WTC11 (cell line): ENCODE measurements at places on chromosomes 12 and 14.

DNA sequence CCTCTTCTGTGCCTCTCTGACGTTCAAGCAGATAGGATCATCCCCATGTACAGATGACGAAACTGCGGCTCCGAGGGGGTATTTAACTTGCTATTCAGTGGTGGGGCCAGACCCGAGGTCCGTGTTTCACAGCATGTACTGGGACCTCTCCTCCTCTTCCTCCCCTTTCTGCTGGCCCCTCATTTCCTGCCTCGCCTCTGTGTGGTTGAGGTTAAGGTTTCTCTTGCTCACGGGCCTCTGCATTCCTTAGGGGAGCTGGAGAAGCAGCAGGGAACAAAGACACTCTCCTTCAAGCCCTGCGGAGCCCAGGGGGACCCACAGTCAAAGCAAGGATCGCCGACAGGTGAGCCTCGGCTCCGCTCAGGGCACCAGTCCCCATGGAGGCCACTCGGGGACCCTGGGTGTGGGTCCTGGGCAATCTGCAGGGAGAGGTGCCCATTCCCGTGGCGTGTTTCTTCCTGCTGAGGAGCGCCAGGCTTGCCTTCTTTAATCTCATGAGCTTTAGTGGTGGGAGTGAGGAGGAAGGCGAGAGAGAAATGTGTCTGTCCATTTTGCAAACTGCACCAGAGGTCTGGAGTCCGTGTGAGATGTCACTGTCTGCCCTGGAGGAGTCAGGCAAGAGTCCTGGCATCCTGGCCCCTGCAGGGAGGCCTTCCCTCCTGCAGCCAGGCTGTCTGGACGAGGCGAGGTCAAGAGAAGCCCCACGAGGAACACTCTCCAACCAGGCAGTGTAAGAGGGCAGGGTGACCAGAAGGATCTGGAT, 45.0 kb downstream of the SLC6A12 start:
- DNase-seq = no peak

- DNase-seq = no peak
Observed at GRCh38 chr12:51388069-51388799, 3.0 kb downstream of the GALNT6 start.

- no peak for DNase-seq
Observed at GRCh38 chr12:59708484-59708883, 112.7 kb downstream of the SLC16A7 start.

- DNase-seq = no peak
Observed at GRCh38 chr12:121799156-121799841, 4.5 kb upstream of the SETD1B start.

DNA sequence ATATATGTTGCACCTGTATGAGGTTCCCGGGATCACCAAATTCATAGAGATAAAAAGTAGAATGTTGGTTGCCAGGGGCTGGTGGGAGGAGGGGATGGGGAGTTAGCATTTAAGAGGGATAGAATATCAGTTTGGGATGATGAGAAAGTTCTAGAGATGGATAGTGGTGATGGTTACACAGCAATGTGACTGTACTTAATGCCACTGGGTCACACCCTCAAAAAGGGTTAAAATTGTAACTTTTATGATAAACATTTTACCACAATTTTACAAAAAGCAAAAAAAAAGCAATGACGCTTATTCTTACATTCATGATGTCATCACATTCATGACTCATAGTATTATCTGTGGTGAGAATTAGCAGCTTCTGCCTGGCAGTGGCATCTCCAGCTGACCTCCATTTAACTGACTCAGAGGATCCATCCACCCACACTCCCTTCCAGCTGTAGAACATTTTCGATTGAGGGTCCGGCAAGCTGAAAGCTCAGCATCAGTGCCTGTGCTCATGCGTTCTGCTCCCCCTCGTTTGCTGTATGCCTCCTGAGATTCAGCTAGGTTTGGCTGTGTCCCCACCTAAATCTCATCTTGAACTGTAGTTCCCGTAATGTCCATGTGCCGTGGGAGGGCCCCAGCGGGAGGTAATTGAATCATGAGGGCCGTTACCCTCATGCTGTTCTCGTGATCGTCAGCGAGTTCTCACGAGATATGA, 64.8 kb upstream of the TMEM260 start:
- peak; percentile 16 for DNase-seq

- no peak for DNase-seq
Observed at GRCh38 chr14:105117257-105117646, 51.3 kb downstream of the JAG2 start.

DNA sequence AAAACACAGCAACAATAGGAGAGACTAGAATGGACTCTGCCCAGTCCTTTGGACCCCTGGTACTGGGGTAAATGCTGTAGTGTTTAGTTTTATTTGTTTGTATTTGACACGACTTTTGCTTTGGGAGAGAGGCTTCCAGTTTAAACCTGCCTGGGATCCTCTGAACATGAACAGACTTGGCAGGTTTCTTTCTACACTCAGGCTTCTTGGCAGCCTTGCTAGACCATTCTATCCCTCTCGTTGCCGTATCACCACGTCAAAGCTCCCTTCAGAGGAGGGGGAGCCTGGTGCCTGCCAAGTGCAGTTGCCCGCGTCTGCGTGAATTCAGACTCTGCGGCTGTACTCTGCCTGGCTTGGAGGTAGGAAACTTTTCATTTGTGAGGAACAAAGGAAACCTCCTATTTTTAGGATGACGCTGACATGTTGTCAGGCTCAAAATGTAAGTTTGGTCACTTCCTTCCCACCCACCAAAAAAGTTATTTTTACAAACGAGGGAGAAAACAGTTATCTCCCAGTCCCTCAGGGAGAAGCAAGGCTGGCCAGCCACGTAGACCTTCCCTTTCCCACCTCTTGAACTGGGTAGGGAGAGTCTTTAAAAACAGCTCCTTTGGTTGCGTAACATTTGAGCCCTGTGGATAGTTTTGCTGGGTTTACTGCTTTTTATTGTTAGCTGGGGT, 25.9 kb downstream of the CD9 start:
- DNase-seq = no peak

DNA sequence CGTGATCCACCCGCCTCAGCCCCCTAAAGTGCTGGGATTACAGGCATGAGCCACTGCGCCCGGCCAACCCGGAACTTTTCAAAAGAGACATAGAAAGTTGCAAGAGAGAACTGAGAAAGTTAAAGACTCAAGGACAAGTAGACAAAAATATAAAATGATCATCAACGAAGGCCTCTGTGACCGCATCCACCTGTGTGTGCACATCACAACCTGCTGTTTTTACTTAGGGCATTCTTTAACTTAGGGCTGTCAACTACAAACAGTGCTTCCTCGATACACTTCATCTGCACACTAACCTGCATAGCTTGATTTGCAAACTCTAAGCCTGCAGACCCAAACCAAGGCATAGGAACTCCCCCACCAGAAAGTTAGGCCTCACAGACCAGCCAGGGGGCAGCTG, 14.8 kb downstream of the P2RX2 start:
- DNase-seq = no peak

- DNase-seq = no peak
Observed at GRCh38 chr12:17169726-17170471, 563.9 kb upstream of the LMO3 start.

- DNase-seq = no peak
Observed at GRCh38 chr12:71799106-71799505, 40.5 kb upstream of the TBC1D15 start.
